ENCODE measurements at places on chromosomes 2 and 18.
A peak's percentile ranks its signal among the peaks of the same experiment; 100 is the strongest.

- DNase-seq = no peak
Observed at GRCh38 chr2:214127170-214127569, 283.7 kb upstream of the VWC2L start.

DNA sequence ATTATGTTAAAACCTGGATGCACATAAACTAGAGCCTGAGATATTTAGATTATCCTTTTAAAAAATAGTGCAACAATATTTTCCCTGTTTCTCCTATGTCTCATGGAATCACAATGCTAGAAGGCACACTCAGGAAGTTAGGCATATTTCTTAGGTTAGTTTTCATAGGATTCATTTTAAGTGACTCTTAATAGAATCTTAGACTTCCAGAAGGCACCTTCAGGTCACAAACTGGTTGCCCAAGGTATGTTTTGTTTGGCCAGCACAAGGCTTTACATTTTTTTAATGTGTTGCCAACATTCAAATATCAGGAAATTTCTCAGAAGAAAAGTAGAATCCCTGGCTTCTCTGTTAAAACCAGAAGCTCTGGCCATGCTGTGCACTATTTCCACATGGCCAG, 129.3 kb downstream of the LNPK start:
- no peak for DNase-seq

DNA sequence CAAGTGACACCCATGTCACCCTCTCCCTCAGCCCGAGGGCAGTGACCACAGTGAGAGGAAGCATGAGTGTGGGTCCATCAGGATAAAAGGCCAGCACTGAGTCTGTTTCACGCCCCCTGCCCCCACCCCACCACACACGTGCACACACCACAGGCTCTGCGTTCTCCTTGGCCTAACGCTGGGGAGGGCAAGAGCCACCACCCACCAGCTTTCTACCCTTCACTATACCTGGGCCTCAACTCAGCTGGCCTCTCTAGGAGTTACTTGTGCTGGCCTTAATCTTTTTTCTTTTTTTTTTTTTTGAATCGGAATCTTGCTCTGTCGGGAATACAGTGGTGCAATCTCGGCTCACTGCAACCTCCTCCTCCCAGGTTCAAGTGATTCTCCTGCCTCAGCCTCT, 140.5 kb downstream of the ZFP36L2 start:
- no peak for DNase-seq

GRCh38 chr2:46471-47345, at the start of gene FAM110C:
Gene FAM110C (minus strand): TSS chr2:46505. CDS start chr2:46385, 120 bp downstream.
- peak; percentile 17 for DNase-seq

DNA sequence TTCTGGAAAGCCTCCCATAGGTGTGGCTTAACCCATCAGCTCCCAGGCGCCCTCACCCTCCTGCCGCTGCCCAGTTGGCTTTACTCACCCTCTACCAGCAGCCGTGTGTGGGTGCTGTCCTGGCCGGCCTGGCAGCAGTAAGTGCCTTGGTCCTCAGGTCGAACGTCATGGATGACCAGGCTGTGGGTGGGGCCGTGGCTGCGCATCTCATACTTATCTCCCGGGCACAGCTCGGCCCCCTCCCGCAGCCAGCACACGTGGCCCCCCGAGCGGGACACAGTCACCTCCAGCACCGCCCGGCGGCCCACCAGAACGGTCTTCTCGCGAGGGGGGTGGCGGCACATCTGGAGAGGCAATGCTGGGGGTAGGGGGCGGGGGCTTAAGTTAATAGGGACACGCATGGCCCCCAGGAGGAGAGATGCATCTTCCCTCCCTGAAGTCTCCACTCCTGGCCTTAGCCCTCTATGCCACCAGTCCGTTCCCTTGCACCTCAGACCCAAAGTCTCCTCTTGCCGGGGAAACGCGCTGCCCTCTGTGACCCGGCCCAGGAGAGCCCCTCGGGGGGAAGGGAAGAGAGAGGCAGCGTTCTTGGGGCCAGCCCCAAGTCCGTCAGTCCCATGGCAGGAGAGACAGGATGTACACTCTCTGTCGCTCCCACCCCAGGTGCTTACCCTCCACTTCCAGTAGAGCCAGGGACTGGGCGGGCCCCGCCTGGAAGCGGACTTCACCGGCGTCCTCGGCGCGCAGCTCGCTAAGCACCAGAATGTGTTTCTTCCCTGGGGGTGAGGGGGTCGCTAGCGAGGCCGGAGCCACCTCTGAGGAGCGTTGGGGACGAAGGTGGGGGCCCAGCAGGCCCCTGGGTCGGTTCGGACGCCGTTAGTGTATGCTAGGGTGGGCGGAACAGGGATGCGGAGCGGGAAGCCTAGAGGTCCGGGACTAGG, 7.9 kb downstream of the TMEM198 start:
- DNase-seq = no peak

DNA sequence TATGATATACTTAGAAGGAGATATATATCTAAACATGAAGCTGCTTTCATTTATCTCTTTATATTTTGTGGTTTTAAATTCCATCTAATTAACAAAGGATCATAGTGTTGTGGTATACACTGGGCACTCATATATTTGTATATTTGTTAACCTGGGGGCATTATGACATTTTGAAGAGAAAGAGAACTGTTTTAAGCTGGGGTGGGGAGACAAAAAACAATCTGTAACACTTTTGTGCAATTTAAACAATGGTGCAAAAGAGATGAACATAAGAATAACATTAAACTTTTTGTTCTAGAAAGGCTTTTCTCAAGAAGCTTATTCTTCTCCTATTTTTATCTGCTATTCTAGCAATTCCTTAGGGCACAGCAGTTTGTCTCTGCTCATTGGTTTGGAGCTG, 842.0 kb upstream of the CDH2 start:
- DNase-seq = no peak

- DNase-seq = no peak
Observed at GRCh38 chr18:59374128-59374527, 15.1 kb upstream of the LMAN1 start.

DNA sequence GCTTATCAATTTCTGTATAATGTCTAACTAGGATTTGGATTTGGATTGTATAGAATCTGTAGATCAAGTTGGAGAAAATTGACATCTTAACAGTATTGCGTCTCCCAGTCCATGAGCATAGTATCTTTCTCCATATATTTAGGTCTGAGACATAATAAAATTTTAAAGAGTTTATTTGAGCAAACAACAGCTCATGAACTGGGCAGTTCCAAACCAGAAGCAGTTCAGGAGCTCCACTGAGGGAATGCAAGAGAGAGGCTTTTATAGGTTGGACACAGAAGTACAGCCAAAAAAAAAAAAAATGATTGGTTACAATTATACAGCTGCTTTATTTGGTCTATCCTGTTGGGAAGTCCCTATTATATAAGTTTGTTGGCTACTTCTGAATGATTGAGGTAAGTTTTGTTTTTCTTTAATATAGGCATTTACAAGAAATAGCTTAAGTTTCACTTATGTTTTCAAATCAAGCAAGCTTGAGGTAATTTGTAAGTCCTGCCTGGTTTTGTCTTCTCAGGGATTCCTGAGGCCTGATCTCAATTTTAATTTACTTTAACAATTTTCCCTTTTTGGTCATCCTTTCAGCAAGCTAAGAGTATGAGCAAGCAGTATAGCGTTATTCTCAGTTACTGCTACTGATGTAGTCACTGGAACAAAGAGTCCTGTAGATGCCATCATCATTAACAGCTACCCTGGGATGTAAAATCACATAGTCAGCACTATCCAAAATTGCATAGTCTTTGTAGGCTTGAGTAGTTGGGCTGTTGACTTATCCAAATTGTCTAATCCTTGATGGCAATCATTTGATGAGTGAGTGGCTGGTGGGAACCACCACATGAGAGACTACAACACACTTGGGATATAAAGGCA, 27.5 kb upstream of the RUFY4 start:
- no peak for DNase-seq

GRCh38 chr2:240478346-240479110, 43.1 kb downstream of the GPC1 start:
- DNase-seq = no peak

GRCh38 chr2:120559401-120559800, 176.3 kb upstream of the GLI2 start:
- no peak for DNase-seq

- DNase-seq = no peak
Observed at GRCh38 chr18:39051013-39051412, 1485.4 kb upstream of the CELF4 start.

DNA sequence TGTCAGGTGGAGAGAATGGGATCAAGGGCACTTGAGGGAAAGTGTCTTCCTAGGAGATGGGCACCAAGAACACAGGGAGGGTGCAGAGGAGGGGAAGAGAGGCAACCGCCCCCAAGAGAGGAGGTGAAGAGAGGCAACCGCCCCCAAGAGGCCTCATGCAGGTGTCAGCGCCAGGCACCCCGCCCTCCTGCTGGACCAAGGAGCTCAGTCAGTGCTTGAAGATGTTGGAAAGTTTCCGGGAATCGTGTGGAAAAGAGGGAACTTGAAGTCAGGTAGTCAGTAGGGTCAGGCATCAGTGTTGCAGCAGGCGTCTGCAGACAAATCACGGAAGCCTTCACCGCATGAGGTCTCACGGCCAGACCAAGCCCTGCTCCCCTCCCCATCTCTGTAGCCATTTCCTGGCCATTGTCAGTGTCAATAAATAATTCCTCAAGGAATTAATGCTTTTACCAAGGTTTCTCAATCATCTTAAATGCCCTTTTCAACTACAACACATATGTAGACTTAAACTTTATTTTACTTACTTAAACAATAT, 353.1 kb downstream of the EIPR1 start:
- no peak for DNase-seq
